ENCODE measurements at places on chromosomes 11 and 22. TPM values are rescaled to one million over a fixed set of nuclear protein-coding genes. Genes with fewer than 3 reads are reported as not detected.

GRCh38 chr11:75014129-75014528 is 25.4 kb downstream of the NEU3 start:
- peak; percentile 95 for DNase-seq

DNA sequence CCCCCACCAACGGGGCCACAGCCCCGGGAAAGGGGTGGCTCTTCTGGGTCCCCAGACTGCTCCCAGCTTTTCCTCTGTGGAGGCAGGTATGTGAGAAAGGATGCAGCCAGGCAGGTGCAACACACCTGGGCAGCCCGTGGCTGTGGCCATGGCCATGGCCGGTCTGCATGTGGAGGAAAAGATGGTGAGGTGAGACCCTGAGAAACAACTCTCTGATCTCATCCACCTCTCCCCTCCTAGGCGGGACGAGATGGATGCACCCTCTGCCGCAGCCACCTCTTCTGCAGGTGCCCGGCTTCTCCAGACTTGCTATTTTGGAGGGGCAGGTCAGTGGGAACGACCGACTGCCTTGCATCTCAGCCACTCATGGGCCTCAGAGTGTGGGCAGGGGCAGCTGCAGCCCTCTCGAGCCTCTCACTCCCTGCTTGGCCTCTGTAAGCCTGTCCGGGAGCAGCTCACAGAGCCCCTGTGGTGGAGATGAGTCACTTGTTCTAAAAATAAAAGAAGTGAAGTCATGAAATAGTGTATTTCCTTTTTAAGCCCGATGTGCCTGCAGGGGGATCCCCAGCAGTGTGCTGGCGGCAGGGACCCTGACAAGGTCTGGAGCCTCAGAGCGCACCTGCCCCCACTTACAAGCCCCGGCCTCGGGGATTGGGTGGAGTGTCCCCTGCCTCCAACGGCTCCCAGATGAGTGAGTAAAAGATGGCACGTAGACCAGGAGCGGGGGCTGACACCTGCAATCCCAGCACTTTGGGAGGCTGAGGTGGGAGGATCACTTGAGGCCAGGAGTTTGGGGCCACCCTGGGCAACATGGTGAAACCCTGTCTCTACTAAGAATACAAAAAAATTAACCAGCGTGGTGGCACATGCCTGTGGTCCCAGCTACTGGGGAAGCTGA is 10.7 kb downstream of the SMIM38 start:
- DNase-seq: peak; percentile 95

DNA sequence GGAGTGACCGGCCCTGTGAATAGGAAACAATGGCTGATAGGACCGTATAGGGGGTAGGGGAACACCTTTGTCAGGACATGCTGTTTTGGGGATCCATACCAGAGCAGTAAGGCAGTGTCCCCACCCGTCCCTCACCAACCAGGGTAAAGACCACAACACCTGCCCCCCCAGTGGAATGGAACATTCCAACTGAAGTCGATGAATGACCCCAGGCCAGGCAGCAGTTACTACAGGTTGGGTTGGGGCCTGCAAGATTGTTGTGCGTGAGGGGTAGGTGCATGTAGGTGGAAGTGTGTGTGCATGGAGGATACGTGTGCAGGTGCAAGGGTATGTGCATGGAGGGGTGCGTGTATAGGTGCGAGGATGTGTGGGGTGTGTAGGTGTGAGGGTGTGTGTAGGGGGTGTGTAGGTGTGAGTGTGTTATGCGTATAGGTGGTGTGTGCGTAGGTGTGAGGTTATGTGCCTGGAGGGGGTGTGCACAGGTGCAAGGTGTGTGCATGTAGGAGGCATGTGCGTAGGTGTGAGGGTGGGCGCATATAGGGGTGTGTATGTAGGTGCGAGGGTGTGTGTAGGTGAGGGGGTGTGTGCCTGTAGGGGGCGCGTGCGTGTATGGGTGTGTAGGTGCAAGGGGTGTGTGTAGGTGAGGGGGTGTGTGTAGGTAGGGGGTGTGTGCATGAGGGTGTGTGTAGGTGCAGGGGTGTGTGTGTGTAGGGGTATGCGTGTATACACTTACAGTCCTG is 32.9 kb downstream of the PISD start:
- no peak for DNase-seq

GRCh38 chr11:74639533-74639932 is 47.2 kb downstream of the POLD3 start:
- DNase-seq: no peak

The POU2AF1 gene
- not detected for total RNA-seq

The SULT4A1 gene
- 0.36 TPM for total RNA-seq

The GNAZ gene
- 11.2 TPM for total RNA-seq

Measured in myocyte (in vitro differentiated cells).